Neural progenitor cell (in vitro differentiated cells): ENCODE measurements at places on chromosomes 12 and 14. TPM values are rescaled to one million over a fixed set of nuclear protein-coding genes. Genes with fewer than 3 reads are reported as not detected.

DNA sequence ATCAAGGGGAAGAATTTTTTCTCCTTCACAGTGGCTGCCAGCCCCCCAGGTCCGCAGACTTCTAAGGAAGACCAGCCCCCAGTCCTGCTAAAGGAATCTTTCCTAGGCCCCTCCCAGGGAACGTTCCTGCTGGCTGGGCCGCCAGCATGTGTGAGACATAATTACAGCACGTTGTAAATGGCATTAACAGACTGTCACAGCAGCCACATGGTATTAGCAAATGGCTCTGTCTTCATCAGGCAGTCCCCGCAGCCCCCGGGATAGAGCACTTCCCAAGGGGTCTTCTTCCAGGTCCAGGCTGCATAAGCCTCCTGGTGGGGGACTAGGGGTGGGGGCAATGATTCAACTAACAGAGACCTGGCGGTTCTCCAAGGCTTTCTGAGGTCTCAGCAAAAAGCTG lies 34.9 kb upstream of the FAM222A start:
- DNase-seq, result peak; percentile 53

- no peak for DNase-seq
These were observed 961 bp downstream of the CMAS start for GRCh38 chr12:22046968-22047390.

- DNase-seq, result peak; percentile 48
These were observed 228.5 kb downstream of the VRK1 start for GRCh38 chr14:97025722-97026121.

DNA sequence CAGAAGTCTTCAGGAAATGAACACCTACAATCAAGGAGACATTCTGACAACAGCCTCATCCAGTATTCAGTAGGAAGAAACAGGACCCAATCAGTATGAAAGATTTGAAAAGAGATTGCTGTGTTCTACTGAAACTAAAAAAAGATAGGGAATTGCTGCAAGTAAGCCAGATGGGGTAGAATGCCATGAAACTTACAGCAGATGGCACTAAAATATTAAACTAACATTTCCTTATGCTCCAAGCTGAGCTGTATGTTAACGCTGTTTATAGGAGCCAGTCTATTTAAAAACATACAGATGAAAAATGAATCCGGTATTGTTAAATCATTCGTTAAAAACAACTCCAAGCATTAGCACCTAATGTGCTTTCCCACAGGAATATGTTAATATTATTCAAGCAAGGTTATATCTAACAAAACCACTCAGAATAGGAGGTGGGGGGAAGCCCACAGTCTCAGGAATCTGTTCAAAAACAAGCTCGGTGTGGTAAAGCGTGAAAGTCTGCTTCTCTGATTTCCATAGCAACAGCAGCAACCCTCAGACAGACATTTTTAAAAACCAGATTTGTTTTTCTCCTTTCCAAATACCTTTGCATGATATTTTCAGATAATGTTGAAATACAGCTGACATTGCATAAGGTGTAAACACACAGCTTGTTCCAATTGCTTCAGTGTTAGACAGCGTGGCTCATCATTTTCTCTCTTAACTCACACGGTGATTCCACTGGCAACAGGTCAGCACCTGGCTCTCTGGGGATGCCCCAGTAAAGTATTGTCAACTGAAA lies 131.4 kb upstream of the CCDC175 start:
- no peak for DNase-seq

- DNase-seq, result no peak
These were observed 370.2 kb downstream of the DPF3 start for GRCh38 chr14:72523424-72524294.

DNA sequence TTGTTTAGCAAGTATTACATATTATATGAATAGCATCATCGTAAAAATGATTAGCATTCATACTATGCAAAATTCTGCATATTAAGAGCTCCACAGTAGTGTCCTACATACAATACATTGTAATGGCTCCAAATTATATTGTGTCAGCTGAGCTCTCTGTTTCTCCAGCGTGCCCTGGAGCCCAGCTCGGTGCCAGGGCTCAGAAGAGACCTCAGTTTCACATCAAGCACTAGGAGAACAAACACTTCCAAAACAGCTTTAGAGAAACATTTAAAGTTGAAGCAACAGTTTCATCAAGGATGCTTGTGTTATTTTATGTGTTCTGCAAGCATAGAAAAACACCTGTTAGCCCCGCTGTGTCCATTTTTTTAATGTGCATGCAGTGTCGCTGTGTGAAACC lies 456.9 kb downstream of the EGLN3 start:
- no peak for DNase-seq

DNA sequence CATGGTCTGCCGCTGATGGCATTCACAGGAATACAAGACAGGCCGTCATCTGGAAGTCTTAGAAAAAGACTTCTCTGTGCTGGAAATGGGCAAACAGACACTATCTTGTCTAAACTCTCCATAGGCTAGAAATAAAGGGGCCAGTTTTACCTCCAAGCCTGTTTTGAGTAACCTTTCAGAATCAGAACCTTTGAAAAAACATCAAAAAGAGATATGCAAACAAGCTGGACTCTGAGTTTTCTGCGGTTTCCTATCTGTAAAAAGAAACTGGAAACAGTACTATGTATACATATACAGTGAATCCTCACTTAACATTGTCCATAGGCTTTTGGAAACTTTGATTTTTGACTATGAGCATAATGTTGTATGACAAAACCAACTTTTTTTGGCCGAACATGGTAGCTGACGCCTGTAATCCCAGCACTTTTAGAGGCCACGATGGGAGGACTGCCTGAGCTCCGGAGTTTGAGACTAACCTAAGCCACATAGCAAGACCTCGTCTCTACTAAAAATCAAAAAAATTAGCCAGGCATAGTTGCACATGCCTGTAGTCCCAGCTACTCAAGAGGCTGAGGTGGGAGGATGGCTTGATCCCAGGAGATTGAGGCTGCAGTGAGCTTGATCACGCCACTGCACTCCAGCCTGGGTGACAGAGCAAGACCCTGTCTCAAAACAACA lies 92.9 kb upstream of the MAX start:
- no peak for DNase-seq

DNA sequence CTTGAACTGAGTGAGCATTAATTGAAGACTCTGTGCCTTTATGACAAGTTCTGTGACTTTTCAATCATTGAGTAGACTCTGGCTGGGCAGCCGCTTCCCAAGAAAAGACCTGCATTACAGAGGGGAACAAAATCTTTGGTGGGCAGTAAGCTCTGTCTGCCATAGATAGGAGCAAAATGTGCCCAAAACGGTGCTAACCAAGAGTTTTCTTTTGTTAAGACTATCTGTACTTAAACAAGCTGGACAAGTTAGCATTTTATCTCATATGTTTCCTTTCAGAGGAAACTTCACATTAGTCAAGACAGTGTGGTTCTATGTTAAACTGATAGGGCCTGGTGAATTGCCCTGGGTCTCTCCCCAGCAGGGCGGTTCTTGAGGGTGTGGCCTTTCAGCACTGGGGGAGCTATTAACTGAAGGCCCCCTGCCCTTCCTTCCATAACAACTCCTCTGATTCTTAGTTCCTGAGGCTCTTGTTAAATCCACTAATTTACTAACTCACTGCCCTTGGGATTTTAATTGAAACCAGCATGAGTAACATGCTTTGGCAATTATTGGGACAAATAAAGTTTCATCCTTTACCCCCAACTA lies 219.6 kb downstream of the KTN1 start:
- DNase-seq, result no peak

DNA sequence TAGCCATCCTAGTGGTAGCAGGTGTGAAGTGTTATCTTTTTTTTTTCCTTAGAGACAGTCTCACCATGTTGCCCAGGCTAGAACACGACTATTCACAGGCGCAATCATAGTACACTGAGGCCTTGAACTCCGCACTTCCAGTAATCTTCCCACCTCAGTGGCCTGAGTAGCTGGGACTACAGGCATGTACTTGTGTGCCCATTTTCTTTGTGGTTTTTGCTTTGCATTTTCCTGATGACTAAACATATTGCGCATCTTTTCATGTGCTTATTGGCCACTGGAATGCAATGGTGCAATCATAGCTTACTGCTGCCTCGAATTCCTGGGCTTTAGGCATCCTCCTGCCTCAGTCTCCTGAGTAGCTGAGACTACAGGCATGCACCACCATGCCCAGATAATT lies 33.3 kb upstream of the GCH1 start:
- DNase-seq, result no peak

DNA sequence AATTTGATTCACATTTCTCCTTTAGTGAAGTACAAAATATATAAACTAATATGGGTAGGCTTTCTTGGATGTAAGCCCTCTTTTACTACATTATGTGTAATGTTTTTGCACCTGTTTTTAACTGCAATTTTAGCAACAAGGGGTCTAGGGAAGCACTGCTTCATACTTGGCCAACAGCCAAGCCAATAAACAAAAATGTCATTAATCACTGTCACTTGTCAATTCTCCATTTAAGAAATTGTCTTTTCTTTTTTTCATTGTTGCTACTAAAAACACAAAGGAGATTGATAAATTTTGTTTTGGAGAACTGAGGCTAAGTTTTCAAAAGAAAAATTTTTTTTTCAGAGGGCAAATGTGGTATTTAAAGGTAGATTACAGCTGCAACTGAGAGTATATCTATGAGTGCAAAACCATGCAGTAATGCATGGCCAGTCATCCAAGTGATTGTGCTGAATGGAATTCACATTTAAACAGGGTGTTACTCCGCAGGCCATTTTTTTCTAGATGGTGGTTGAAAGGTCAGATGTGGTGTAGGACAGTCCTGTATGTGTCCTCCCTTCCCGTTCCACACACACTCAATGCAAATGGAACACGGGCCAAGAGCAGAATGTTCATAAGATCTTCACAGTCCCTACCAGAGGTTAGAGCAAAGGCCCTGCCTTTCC lies 503.0 kb upstream of the LMO3 start:
- no peak for DNase-seq

- no peak for DNase-seq
These were observed 18.1 kb downstream of the GPATCH2L start for GRCh38 chr14:76169776-76170175.

GRCh38 chr14:68576496-68577244 lies 216.2 kb downstream of the ZFP36L1 start:
- DNase-seq, result no peak

GRCh38 chr12:99706736-99707473 lies 59.4 kb downstream of the GARIN6 start:
- no peak for DNase-seq

- DNase-seq, result no peak
These were observed 9.3 kb downstream of the BDKRB2 start for GRCh38 chr14:96213871-96214465.

- no peak for DNase-seq
These were observed 1.9 kb upstream of the DYNC1H1 start for GRCh38 chr14:101962503-101962874.

GRCh38 chr12:121241156-121241970 lies 31.4 kb downstream of the P2RX4 start:
- no peak for DNase-seq

DNA sequence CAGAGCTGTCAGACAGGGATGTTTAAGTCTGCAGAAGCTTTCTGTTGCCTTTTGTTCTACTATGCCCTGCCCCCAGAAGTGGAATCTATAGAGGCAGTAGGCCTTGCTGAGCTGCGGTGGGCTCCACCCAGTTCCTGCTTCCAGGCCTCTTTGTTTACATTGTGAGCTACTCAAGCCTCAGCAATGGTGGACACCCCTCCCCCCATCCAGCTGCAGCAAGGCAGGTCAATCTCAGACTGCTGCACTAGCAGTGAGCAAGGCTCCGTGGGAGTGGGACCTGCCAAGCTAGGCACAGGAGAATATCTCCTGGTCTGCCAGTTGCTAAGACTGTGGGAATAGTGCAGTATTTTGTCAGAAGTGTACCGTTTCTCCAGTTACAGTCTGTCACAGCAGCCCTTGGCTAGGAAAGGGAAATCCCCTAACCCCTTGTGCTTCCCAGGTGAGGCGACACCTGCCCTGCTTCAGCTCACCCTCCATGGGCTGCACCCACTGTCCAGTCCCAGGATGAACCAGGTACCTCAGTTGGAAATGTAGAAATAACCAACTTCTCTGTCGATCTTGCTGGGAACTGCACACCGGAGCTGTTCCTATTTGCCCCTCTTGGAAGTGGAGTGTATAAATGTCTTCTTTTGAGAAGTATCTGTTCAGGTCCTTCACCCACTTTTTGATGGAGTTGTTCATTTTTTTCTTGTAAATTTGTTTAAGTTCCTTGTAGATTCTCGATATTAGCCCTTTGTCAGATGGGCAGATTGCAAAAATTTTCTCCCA lies 213.5 kb upstream of the SLC38A2 start:
- peak; percentile 88 for DNase-seq

DNA sequence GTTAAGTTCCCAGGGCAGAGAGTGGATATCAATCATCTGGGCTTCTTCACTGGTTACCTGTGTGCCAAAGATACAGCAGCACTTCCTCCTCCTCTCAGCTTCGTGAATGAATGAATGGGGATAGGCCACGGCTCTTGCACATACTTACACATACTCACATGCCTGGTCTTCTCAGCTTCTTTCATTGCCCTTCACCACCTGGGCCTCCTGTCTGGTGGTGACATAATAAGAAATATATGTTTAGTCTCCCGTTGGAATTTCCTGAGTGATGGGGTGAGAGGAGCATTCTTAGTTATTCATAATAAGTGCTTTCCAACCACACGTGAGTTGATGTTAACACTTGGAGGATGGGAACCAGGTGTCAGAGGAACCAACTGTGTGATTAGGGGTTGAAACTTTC lies 268.1 kb upstream of the RMST start:
- DNase-seq, result no peak

- DNase-seq, result peak; percentile 86
These were observed 37.6 kb downstream of the PACS2 start for GRCh38 chr14:105351920-105352851.

GRCh38 chr12:109053382-109054123 lies 1.2 kb downstream of the USP30 start:
- DNase-seq, result peak; percentile 23

- peak; percentile 7 for DNase-seq
These were observed 138.4 kb downstream of the SEC23A start for GRCh38 chr14:38964630-38965029.

GRCh38 chr12:49403971-49404450 lies 36.7 kb downstream of the SPATS2 start:
- no peak for DNase-seq

GLI1 gene
- 0.12 and 0.71 TPM in 2 replicates for total RNA-seq

KRT1 gene
- not detected in 2 replicates for total RNA-seq

ACACB gene
- 2.4 and 5.0 TPM in 2 replicates for total RNA-seq

HOXC4 gene
- total RNA-seq, result not detected in 2 replicates

TBX3 gene
- total RNA-seq, result not detected in 2 replicates

PLD4 gene
- total RNA-seq, result not detected in 2 replicates
